ENCODE measurements at places on chromosomes 2 and 18.

GRCh38 chr2:205427112-205427511 lies 255.2 kb upstream of the NRP2 start:
- DNase-seq: no peak

- DNase-seq: no peak
Observed at GRCh38 chr18:37254236-37254754, 311.3 kb downstream of the CELF4 start.

DNA sequence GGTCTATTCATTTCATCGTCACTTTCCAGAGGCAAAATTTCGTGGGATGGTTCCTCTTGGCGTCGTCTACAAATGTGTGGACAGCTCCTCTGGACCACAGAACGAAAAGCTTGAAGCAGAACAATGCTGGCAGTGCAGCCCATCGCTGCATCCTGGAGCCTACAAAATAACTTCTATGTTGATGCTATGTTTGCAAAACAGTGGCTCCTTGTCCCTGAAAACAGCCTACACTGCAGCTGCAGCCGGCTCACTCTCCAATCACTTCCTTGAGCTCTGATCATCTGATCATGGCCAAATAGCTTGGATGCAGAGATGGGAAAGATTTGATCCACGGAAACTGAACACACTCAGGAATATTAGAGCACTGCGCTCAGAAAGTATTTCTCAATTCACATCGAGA lies 60.0 kb downstream of the DOCK10 start:
- DNase-seq: no peak

GRCh38 chr2:236302555-236302954 lies 38.3 kb upstream of the ASB18 start:
- DNase-seq: no peak

DNA sequence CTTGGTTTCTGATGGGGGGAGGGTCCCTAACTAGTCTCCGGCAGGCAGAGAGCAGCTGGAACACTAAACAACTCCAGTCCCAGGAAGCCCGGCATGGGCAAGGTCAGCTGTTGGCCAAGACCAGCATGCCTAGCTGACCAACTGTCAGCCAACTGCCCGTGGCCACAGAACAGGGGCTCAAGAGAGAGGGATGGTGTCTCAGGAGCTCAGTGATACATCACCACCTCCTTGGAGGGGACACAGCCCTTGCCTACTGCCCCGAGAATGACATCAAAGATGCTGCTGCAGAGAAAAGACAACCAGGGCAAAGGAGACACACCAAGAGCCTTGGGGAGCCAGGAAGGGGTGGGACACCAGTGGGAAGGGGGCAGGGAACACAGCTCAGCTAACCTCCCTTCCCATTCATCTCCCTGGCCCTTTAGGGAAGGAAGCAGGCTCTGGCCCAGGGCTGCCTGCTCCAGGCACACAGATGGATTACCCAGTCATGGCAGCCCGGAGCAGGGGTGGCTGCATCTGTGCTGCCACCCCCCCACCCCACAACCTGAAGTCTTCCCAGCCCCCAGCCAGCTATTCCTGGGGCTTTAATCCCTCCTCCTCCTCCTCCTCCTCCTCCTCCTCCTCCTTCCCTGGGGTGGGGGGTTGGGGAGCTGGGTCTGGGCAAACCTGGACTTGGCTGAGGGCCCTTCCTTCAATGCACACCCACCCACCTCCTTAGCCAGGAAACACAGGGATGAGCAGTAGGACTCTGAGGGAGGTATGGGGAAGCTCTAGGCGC lies 1.9 kb downstream of the BIN1 start:
- no peak for DNase-seq

DNA sequence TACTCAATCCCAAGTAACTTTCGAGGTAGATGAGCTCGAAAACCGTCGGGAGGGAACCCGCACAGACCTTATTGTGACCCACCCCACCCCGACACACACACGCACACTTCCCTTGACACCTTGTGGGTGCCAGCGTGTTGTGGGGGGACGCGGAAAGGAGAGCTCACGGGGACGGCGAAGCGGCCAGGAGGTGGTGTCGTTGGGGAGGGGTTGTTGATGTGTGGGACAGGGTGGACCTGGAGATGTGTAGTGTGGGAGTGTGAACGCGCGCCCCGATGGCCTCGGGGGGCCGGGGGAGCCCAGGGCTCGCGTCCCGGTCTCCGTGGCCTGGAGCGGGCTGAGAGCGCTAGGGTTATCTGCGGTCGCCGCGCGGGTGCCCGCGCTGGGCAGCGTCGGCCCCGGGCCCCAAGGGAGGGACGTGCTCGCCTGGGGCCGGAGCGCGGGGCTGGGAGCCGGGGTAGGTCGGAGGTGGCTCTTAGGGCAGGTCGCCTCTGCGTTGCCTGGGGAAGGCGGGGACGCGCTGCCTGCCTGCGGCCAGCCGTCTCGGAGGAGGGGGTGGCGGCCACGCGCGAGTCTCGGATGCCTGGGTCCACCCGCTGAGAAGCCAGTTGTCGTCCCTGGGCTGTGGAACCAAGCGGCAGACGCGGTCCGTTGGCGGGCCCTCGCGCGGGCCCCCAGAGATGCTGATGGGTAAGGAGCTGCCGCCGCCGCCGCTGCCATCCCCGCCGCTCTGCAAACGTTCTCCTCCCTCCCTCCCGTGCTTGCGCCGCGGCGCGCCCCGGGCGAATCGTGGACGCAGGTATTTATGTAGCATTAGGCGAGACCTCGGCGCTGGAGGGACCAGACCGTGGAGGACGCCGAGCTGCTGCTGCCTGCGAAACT lies 1.6 kb downstream of the KLHL29 start:
- DNase-seq: no peak

DNA sequence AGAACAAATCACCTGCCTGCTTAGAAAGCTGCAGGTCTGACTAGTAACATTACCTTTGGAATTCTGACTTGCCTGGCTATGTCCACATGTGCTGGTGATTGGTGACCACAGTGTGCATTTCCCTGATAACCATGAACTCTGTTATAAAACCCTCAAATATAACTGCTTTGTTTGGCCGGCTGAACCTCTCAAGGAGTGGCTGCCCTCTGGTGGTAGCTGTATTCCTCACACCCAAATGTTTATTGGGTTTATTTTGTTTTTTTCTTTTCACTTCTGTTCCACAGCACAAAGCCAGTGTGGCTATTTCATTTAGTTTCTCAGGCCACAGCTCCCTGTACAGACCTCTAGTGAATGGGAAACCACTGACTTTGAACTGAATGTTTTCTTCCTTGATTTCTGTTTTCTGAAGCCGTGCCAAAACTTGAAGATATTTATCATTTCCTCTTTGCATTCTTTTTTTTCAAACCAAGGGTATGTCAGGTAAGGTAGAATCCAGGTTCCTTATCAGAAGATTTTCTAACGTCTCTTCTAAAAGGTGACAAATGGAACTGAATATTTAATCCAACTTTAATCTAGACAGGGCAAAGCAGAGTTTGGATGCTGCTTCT lies 549.0 kb upstream of the VRK2 start:
- DNase-seq: peak; percentile 0

DNA sequence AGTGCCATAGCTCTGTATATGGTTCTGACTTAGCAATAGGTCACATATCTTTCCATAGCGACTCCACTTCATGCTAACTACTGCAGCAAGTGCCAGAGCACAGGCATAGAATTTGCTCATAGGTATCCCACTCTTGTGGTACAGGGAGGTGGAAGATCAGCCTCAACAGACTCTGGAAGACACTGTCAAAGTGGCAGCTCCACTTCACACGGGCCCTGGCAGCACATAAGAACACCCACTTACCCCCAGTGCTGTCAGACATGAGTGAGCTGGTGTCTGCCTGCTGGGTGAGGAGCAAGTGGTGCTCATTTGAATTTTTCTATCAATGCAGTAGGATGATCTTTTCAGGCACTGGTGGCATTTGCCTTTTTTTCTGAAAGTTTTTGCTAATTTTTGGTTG lies 48.6 kb downstream of the BCL2L11 start:
- no peak for DNase-seq

- no peak for DNase-seq
Observed at GRCh38 chr2:148375214-148375613, 269.3 kb upstream of the EPC2 start.

Data from T-helper 1 cell (primary cell).